ENCODE measurements at places on chromosomes 5 and 9.
A peak's percentile ranks its signal among the peaks of the same experiment; 100 is the strongest.

DNA sequence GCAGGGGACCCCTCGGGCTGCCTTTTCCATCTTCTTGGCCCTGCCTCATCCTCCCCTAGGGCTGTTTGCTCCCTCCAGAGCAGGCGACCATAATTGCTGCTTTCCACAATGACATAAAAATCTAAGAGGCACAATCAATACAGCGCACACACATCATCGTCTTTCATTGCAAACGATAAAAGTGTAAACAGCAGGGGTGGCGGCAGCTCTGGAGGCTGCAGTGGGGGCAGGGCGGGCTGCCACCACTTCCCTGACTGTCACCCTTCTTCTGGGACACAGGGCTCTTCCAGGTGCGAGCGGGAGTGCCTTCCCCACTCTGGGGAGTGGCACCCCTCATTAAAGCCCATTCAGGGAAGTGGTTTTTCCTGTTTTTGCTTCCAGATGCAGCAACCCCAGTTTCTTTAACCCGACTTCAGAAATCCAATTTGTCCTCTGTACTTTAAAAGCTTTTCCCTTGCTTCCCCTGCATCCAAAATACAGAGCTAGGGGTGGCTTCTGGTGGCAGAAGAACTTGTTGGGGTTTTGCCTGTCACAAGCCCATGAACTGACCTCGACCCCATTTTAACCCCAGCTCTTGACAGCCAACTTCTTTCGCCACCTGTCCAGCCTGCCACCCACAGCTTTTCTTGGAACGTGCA is 45.7 kb downstream of the TSPAN17 start:
- no peak for DNase-seq

GRCh38 chr5:65967288-65968066 is 41.1 kb downstream of the ERBIN start:
- DNase-seq, result no peak

DNA sequence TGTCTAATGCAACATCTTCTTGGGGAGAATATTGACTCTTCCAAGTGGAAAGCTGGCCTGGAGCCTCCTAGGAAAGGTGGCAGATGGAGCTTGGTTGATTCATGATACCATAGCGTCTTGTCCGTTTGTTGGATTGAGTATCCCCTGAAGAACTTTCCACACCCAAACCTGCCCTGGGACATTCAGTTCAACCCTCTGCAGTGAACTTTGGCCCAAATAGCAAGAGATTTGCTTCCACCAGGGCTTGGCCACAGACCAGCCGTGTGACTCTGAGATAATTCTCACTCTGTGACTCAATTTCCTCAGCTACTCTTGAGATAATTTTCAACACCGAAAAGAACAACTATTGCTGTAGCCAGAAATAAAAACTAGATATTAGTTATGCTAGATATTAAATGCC is 108.0 kb upstream of the RAD23B start:
- no peak for DNase-seq

- no peak for DNase-seq
Observed at GRCh38 chr5:371811-372555, 50.5 kb downstream of the AHRR start.

DNA sequence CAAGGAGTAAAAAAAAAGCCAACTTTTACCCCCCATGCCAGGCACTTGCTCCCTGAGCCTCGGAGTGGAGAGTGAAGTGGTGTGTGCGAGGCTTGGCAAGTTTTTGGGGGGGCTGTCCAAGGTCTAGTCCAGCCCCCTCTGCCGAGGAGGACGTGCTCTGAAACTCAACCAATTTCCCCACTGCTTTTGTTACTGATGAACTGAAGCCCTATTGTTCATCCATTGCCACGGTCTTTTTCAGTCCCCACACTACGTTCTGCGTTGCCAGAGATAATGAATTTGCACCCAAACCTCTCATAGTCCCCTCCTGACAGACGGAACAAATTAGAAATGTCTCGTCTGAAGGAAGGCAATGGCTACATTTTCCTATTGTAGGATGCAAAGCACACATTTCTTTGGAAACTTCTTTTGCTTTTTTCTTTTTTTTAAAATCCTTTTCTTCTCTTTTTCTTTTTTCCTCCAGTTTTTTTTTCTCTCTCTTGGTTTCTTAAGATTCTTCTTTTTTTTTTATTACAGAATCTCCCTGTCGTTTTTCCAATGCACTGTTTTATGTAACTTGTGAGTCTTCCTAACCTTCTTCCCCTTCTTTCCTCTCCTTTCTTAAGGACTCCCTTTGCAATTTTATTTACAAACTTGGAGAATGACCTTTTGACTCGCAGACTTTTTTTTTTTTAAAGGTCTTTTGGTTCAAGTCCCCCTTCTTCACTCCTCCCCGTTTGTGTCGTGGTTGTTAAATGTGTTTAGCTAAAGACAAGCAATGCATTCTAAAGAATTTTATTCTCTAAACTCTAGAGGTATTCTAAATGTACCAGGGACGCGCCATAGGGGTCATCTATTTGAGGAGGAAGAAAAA is 209.5 kb downstream of the MEF2C start:
- DNase-seq, result no peak

GRCh38 chr9:92187989-92188714 is 72.9 kb upstream of the SPTLC1 start:
- DNase-seq, result no peak

GRCh38 chr9:89935801-89936200 is 331.0 kb downstream of the GADD45G start:
- no peak for DNase-seq

- DNase-seq, result no peak
Observed at GRCh38 chr5:19855031-19855430, 133.0 kb downstream of the CDH18 start.

GRCh38 chr5:147685993-147686392 is 96.5 kb downstream of the JAKMIP2 start:
- DNase-seq, result no peak

DNA sequence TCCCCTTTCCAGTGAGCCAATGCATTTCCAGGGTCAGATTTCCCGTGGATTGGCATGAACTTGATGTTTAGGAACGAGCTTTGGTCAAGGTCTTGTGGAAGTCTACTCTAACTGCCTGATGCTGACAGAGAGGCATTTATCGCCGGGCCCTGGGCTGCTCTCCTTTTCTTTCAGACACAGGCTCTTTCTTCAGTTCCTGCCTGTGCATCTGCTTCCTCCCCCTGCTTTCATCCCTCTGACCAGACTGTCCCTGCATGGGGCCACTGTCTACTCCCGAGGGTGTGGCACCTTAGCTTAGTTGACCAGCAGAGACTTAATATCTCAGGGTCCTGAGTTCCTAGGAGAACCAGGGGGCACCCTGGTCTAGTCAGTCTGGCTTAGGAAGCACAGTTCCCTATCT is 41.2 kb downstream of the RALGPS1 start:
- DNase-seq, result no peak

DNA sequence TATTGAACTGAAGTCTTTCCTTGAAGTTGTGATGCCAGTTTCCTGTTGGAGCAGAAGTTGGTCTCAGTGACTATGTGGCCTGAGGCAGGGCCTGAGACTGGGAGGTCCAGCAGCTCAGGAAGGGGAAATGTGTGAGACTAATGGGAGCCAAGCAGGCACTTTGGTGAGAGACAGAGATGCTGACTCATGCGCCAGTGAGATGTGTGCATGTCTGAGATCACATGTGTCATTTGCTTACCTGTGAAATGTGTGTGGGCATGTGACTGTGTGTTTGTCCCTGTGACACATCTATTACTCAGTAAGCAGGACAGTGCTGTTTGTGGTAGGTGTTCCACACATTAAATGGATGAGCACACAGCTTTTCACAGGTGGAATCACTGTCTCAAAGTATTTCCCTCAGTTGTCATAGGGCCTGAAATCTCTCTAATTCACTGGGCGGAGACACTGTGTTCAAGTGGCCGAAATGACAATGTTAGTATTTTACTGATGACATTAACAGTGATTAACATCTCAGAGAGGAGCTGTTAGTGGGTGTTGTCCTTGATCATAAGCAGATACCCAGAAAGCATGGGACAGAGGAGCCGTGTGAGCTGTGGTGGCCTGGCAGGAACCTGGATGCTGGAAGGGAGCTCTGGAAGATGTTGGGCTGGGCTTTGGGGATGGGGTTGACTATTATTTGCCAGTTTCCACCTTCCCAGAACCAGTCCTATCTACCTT is 7.4 kb downstream of the NPR2 start:
- DNase-seq, result no peak

DNA sequence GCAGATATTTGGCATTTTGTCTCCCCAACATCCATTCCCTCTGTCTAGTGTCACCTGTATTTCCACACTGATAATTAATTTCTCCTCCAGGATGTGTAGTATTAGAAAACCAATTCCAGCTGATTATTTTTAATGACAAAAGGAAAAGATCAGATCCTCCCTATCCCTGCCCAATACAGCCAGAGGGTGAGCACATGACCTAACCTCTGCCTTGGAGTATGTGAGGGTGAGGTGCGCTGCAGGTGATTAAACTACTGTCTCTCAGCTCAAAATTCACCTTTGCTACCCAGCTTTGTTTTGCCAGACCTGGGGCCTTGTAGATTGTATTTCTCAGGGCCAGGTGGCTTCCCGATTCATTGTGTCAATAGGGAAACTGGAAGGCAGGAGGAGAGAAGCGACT is 402.1 kb downstream of the PRELID2 start:
- DNase-seq, result no peak

DNA sequence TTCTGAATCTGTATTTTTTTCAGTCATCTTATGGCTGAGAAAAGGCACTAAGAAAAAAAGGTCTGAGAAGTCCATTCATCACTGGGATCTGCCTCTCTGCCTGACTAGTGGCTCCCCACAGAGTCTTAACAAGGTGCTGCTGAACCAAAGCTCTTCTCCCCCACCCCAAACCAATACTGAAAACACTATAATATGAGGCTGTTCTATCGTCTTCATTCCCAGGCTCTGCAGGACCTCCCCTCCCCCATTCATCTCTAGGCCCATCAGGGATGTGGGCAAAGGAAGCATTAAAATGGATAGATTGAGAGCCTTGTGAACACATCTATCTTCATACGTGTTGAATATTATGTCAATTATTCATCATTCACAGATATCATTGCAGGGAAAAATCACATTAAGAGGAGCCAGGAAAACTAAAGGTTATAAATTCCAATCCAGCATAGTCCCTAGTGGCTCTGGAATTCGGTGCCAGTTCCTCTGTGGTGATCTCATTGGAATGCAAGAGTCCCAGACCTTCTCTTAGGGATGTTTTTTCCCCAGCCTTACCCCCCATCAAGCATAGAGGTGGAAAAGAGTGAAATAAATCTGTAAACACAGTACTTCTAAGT is 44.3 kb upstream of the GPR151 start:
- DNase-seq, result no peak

DNA sequence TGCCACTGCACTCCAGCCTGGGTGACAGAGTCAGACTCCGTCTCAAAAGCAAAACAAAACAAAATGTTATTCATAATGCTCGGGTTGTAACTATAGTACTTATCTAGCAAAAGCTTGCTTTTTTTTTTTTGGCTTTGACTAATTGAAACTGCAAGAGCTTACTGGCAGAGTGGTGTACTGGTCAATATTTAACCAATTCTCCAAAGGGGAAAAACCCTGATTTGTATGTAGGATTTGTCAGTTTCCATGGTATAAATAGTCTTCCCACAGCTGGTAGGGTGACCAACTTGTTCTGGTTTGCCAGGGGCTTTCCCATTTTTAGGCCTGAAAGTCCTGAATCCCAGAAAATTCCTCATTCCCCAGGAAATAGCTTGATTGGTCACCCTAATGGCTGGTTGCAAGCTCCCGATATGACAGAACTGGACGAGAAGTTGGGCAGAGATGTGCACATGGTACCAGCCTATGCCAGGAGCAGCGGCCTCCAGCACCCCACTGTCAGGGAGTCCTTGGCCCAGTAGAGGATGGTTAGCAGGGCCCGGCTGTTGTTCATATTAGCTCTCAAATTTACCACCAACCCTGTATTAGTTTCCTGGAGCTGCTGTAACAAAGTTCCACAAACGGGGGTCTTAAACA is 58.0 kb downstream of the FXN start:
- DNase-seq, result no peak

- DNase-seq, result no peak
Observed at GRCh38 chr5:18772475-18772874, 1138.2 kb downstream of the TAF11L14 start.

- DNase-seq, result peak; percentile 37
Observed at GRCh38 chr5:168291964-168292785, 730 bp downstream of the WWC1 start.

DNA sequence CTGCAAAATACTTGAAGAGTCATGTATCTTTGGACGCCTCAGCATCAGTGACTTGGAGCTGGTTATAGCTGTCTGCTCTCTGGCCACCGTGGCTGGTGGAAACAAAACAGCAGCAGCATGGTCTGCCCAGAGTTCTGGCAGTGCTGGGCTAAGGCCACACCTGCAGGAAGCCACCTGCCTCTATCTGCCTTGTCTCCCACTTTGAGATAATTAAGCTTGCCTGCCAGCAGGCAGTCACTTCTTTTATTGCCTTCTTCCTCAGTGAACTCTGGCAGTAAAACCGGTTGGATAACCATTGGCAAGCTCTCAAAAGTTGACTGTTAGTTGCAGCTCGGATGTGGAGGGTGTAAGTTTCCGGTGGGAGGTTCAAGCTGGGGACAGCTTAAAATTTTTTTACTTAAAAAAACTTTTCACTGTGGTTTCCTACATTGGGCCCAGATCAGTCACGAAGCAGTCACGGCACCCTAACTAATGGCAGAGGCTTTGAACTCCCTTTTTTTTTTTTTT is 4.9 kb downstream of the SMIM3 start:
- peak; percentile 50 for DNase-seq

DNA sequence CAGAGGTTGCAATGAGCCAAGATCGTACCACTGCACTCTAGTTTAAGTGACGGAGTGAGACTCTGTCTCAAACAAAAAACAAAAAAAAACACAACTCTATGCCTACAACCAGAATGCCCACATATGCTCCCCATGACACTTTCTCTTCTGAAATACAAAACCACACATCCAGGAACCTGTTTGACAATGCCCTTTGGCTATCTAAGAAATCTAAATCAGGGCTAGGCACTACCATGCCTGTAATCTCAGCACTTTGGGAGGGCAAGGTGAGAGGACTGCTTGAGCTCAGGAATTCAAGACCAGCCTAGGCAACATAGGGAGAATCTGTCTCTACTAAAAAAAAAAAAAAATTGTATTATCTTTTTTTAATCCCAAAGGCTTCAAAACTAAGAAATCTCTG is 10.6 kb downstream of the AFF4 start:
- DNase-seq, result no peak

GRCh38 chr5:75933489-75933888 is 149.7 kb upstream of the SV2C start:
- no peak for DNase-seq

DNA sequence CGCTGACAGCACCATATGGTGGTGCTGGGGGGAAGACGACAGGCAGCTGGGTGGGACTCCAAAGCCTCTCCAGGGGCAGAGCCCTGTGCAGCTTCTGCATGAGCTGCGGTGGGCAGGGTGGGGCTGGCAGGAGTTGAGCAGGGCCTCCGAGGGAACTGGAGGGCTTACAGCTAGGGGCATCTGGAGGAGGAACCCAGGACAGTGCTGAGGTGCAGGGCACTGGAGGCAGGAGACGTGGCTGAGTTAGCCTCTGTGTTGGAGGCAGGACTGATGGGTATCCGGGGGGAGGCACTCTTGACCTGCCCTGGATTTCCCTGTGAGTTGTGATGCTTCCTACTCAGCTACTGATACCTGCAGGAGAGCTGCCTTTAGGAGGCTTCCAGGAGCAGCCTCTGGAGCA is 45.0 kb downstream of the TENT4A start:
- no peak for DNase-seq
